ENCODE measurements at places on chromosomes 13 and 19.

- no peak for DNase-seq
Measured at GRCh38 chr19:49189259-49189658, 31.7 kb downstream of the TRPM4 start.

DNA sequence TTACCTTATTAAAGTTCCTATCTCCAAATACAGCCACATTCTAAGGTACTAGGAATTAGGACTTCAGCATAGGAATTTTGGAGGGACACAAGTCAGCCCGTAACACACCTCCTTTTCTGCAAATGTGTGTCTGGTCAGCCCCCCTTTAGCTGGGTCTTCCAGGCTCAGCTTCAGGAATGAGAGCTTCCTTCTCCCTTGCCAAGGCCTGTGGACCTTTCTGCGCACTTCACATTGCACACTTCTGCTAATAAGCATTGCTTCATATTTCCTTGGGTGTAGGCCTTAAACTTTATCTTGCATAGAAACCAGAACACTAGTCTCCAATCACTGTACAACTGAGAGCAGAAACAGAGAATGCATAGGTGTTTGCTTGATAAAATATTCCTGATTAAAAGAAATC lies 4.5 kb upstream of the STK24 start:
- no peak for DNase-seq

GRCh38 chr13:81577601-81578195 lies 1236.8 kb upstream of the SPRY2 start:
- no peak for DNase-seq

DNA sequence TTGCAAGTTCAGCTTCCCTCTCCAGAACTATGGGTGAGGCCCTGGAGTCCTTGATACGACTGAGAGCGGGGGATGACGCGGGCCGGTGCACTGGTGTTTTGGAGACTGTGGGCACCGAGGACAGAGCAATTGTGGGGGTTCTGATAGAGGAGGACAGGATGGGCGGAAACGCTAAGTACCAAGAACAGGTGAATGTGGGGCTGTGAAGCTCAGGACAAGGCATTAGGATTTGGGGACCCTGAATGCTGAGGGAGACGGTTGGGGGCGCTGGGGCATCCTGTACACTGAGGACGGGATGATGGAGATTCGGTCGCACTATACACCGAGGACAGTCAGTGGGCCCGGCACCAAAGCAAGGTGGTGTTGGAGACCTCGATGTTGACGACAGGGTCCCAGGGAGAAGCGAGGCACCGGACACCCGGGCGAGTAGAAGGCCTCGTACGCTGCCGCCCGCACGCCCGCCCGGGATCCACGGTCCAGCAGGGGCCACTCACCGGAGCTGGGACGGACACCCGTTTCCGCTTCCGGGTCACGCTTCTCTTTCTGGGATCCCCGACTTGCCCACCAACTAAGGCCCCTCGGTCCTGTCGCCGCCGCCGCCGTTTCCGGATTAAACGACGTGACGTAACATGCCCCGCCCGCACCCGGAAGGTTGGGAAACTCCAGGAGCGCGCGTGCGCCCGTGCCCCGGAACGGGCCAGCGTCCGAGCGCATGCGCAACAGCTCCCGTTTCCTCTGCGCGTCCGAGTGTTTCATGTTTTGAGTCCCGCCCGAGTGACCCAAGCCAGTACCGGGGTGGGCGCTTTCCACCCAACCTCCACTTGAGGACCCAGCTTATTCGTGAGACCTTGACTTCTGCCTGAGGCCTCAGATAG lies at the start of gene CHMP2A:
CHMP2A (minus strand) TSS at position 612 of the 875 bp plus-strand sequence. CDS start 893 bp downstream, outside the sequence.
- DNase-seq, result peak; percentile 97

DNA sequence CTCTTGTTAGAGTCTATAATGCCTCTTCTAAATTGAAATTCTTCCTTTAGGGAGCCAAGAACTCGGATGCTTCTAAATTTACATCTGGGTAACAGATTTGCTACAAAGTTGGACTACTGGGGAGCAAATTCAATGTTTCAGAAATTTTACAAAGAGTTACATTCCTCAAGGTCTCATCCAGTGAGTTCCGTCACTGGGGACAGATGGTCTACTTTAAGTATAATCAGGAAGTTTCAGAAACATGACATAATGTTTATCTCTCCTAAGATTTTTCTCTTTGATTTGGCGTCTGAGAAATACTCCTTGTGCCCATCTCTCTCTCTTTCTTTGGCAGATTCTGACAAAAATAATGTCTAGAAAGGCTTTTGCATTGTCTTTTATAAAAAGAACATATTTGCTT lies 81.5 kb upstream of the MBNL2 start:
- no peak for DNase-seq

DNA sequence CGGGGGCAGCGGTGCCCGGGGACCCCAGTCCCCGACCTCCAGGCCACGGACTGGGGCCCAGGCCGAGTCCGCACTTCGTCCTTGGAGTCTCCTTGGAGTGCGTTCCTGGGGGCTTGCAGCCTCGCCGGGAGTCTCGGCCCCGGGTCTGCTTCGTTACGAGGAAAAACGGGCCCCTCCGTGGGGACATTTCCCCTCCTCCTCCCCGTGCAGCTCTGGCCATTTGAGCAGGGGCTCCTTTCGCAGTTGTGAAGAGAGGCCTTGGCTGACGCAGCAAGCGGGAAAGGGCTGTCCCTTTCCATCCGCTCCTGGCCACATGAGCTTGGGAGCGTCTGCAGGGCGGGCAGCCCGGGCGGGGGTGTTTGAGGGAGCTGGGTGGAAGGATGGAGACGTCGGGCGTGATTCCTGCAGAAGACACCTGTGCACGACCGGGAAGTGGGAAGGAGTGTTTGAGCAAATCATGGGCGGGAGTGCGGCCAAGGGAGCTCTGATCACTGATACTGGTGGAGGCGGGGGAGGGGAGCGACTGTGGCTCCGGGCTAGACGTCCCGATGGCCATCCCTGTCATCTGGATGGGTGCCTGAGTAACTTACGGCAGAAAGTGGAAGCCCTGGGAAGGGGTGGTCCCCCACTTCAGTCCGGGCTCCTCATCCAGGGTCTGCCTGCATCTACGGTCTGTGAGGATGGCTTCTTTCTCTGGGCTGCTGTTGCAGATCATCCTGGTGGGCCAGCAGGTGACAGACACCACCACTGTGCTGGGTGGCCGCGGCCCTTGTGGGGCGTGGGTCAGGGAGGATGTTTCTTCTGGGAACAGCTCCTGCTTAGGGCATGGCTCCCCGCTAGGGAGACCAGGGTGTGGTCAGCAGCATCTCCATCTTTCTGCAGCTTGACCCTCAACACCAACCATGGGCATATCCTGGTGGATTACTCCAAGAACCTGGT lies 736 bp downstream of the GPI start:
- no peak for DNase-seq

- peak; percentile 8 for DNase-seq
Measured at GRCh38 chr13:32669030-32669646, 82.9 kb downstream of the PDS5B start.

DNA sequence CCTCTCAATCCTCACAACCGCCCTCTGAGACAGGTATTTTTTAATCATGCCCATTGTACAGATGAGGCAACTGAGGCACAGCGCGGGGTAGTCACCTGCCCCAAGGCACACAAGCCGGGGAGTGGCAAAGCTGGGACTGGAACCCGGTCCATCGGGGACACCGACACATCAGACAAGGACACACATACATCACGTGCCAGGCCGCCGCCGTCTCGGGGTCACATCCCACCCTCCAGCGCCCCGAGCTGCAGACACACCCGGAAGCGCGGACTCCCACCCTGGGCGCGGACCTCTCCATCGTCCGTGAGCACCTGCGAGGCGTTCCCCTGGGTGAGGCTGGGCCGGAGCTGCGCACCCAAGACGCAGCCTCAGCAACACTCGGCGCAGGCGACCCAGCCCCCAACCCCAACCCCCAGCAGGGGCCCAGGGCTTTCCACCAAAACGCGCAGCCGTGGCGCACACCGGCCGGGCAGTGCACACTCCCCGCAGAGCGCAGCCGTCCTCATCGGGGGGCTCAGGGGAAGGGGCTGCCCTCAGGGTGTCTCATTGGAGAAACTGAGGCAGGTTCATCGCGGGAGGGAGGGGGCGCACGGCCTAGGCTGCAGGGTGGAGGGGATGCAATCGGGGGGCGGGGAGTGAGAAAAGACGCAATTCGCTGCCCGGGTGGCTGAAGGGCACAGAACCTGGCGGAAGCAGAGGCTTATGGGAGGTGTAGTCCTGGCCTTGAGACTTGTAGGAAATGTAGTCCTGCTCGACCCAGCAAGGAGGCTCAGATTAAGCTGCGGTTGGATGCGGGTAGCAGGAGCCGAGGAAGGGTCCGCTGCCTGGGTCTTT lies 1.9 kb upstream of the LMTK3 start:
- DNase-seq, result peak; percentile 75

GRCh38 chr19:47099576-47100050 lies 14.0 kb downstream of the ZC3H4 start:
- DNase-seq, result no peak

DNA sequence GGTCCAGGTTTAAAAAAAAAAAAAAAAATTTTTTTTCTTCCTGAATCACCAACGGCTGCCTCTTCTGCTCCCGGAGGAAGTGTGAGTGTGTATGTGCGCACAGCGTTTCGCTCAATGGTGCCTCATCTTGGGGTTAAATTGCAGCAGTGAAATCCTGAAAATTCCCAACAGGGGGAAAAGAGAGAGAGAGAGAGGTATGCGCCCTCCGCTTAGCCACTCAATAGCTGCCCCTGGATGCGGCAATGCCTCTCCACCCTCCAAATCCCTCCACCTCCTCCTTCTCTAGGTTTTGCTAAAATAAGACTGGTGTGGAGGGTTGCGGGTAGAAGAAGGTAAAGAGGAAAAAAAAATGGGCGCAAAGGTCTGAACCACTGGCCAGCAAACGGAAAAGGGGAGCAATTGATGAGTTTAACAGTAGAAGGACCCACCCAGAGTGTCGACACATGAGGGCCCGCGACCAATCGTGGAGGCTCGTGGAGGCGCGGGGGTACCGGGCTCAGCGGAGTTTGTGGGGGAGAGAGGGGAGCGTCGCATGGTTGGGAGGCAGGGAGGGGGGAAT lies 853 bp upstream of the CACNA1A start:
- no peak for DNase-seq

DNA sequence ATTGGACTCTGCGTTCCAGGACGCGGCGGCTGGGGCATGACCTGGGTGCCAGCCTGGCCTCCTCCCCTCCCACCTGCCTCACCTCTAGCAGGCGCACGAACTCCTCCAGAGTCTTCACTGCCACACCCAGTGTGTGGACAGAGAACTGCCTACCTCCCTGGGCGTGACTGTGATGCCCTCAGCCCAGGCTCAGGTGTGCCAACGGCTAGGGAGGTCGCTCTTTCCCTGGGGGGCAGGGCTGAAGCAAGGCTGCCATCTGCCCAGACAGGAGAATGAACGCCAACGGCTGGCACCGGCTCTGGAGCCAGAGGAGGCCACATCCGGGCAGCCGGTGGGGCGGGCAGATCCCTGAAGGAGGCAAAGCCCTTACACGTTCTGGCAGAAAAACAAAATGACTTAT lies 11.3 kb downstream of the NANOS3 start:
- no peak for DNase-seq

DNA sequence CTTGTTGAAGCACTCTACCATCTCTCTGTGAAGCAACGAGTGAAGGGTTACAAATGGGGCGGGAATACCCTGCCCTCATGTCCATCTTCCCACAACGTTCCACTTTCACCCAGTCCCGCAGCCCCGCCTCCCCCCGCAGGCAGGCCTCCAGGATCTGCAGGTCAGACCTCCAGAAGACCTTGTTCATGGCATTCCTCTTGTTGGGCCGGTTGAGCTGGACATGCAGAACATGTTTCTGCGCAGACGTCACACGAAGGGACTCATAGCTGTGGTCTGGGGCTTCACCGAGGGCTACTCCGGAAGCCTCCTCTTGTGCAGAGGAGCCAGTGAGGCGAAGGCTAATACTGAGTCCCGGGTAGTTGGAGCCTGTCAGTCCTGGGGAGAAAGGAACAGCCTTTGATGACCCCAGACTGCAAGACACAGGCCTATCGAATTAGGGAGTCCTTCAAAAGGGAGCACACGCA lies 420 bp downstream of the ECH1 start:
- no peak for DNase-seq

- no peak for DNase-seq
Measured at GRCh38 chr13:42495751-42496150, 78.2 kb upstream of the TNFSF11 start.

GRCh38 chr19:12946092-12946721 lies 545 bp downstream of the RAD23A start:
- peak; percentile 23 for DNase-seq

DNA sequence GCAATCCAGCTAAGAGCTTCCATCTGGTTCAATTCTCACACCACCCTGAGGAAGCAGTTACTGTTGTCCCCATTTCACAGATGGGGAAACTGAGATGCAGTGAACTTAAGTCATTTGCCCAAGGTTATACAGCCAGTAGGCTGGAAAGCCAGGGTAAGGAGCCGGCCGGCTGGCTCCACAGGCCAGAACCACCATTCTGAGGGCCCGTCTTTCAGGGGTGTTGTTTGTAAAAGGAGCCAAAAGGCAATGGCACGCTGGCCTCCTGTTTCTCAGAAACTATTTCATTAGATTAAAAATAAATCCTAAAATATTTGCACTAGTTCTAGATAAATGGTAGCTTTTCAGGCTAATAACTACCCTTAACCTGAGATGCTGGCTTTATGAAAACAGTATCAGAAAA lies 114.9 kb downstream of the CRYL1 start:
- no peak for DNase-seq

- no peak for DNase-seq
Measured at GRCh38 chr13:28273919-28274318, 135.6 kb downstream of the PAN3 start.

GRCh38 chr13:59743195-59743594 lies 420.5 kb downstream of the DIAPH3 start:
- DNase-seq, result no peak

DNA sequence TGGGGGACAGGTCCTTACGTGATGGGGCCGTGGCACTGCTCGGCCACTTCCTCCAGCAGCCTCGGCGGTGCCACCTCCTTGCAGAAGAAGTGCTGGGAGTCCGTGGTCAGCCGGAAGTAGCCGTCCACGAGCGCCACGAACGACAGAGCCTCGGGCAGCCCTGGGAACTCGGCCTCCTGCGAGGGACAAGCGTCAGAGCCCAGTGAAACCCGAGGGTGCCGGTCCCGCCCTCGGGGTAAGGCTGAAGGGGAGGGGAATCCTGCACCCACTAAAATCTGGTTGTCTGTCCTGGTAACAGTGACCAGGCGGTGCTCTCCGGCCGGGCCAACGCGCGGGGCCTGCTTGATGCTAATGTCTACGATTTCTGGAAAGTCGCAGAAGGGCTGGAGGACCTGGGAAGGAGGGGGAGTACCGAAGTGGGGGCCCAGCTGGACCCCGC lies 6.4 kb downstream of the JAK3 start:
- no peak for DNase-seq

- no peak for DNase-seq
Measured at GRCh38 chr19:16295057-16295456, 29.6 kb upstream of the KLF2 start.

- no peak for DNase-seq
Measured at GRCh38 chr19:1823539-1824251, 11.6 kb upstream of the ATP8B3 start.

Measured in CD4-positive, alpha-beta T cell treated with Interferon alpha-2 for 1 hour (primary cell).